ENCODE measurements at places on chromosomes 7 and 10.

DNA sequence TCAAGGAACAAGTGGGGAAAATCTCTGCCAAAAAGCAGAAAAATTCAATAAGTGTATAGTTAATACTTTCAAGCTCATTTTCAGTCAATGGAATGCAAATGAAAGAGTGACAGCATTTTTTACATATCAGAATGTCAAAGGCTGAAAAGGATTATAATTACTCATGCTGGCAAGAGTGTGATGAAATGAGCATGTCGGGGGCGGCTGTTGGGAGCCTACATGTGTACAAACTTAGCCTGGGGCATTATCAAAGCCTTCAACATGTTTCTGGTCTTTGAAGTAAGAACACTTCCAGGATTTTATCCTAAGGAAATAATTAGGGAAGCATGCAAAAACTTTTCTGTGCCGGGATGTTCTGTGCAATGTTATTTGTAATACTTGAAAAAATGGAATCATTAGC is 221.7 kb upstream of the LYZL1 start:
- DNase-seq, result no peak

GRCh38 chr10:119207713-119208552 is 562 bp downstream of the GRK5 start:
- peak; percentile 73 for DNase-seq

DNA sequence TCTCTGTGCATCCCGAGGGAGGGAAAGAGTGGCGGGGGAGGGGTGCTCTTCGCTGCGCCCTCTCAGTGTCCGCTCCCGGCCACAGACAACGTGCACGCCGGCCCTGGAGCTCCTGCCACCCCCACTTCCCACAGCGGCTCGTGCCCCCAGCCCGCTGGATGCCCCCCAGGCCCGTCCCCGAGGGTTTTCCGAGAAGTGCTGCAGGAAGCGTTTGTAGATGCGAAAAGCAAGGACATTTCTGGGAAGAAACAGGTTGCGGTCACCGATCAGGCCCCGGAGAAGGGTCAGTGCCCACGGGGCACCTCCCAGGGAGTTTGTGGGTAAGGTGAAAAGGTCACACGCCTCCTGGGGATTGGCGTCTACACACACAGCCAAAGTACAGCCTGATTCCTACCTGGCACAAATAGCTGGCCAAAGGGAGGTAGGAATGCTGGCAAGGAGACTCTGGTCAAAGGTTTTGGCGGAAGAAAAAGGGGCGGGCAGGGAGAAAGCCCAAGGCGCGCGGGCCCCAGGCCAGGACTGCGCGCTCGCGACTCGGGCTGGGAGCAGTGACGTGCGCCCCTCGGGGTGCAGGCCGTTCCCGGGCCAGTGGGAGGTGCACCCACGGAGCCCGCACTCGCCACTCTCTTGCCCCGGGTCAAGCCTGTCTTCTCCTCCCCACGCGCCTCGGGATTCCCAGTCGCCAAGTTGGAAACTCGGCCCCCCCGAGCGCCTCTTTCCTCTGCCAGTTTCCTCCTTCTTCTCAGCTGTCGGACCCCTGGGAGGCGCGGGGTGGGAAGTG is 1.5 kb upstream of the NRP1 start:
- peak; percentile 38 for DNase-seq

- no peak for DNase-seq
These were observed 77.5 kb upstream of the CACUL1 start for GRCh38 chr10:118832241-118832651.

- DNase-seq, result no peak
These were observed 10.1 kb downstream of the GDF10 start for GRCh38 chr10:47310090-47310505.

GRCh38 chr7:111460695-111461094 is 101.6 kb downstream of the IMMP2L start:
- no peak for DNase-seq

GRCh38 chr7:83394776-83395175 is 232.1 kb upstream of the PCLO start:
- DNase-seq, result no peak

DNA sequence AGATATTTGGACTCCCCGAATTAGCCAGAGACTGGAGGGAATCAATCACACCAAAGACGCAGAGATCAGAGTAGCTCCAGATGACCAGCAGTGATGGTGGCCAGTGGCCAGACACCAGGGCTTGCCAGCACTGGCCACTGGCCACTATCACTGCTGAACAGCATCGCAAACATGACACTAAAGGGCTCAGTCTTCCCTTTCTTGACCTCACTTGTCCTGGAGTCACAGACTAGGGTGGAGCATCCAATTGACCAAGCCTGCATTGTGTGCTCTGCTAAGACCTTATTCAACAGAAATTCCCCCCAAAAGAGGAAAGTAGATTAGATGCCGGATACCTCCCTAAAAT is 234.7 kb downstream of the CREB5 start:
- no peak for DNase-seq

DNA sequence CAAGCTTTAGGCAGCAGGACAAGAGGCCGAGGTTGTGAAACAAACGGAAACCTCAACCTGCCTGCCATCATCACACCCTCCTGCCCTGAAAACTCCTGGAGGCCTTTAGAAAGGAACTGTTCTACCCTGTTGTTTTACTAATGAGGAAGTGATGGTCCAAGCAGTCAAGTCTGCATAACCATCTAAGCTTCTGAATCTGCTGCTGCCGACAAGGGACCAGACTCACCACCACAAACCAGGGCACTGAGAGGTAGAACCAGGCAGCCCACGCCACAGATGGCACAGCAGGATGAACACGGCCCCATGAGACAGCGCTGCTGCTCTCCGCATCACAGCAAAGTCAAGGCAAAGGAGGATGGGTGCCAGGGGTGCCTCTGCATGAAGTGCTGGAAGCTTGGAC is 209.4 kb downstream of the CELF2 start:
- DNase-seq, result no peak

- DNase-seq, result no peak
These were observed 92.6 kb downstream of the POLL start for GRCh38 chr10:101495324-101495925.

GRCh38 chr10:103276251-103276895 is 565 bp upstream of the INA start:
- no peak for DNase-seq

GRCh38 chr7:272631-273030 is 17.3 kb upstream of the FOXL3 start:
- no peak for DNase-seq
